CD8-positive, alpha-beta memory T cell (primary cell): ENCODE measurements at places on chromosomes 16 and 17. TPM values are rescaled to one million over a fixed set of nuclear protein-coding genes. Genes with fewer than 3 reads are reported as not detected.

- no peak for DNase-seq
Measured at GRCh38 chr17:17713839-17714238, 32.6 kb downstream of the RAI1 start.

DNA sequence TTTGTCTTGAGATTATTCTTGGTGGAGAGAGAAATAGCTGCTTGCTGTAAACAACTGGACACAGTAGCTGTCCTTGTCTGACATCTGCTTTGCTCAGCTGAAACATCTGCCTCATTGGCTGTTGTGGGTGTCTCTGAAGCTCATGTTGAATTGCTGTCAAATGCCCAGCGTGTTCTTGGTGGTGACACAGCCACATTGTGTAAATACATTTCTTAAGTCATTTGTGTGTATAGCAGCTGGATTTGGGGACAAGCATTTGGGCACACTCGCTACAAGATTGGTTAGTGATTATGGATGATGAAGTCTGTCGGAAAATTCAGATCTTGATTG, 5.3 kb downstream of the FAM234A start:
- no peak for DNase-seq

The C1QTNF1 gene
- not detected for polyA plus RNA-seq

DNA sequence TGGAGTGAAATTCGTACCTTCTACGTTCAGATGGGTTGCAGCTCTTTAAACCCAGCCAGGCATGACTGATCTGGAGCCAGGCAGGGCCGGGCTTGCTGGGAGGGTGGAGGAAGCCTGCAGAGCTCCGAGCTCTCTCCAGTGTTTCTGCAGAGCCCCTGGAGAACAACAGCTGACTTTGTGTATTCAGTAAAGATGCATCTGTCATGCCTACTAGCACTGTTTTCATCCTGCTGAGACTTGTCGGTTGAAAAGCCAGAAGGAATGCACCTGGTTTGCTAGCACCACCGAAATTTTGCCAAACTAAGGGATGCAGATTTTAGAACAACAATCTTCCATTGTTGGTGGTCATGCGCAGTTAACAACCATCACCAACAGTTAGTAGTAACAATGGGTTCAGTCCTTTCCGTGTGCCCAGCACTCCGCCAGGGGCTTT, 22.4 kb upstream of the SCNN1B start:
- DNase-seq, result no peak

GRCh38 chr16:12458591-12459358, 344.9 kb downstream of the CPPED1 start:
- no peak for DNase-seq

DNA sequence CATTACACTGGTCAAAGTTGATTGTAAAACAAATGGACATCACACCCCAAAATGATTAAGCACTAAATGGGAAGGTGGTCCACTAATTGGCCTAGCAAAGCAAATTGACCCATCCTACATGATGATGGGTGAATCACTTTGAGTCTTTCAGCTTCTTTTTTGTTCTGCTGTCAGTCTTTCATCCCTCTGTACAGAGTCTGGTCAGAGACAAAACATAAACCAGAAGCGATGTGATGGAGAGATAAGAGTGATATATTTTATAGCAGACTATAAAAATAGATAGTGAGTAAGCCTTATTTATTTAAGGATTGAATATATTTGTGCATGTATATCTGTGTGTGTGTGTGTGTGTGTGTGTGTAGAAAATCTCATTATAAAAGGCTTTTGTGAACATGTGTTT, 618.4 kb upstream of the SOX9 start:
- DNase-seq, result no peak

DNA sequence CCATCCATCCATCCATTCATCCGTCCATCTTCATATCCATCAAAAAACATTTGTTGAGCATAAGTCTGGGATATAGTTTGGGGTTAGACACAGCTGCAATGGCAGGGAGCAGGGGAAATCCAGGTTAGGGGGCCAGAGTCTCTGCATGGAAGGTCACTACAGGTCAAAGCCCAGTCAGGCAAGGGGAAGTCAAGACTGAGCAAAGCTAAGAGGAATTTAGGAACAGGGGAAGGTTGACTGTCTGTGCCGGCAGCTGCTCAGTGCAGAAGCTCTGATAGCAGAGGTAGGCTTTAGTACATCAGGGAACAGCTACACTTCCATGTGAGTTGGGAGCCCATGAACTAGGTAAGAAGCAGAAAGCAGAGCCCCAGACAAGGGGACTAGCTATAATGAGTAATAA, 68.1 kb downstream of the IRF8 start:
- no peak for DNase-seq

GRCh38 chr16:80932708-80933095, 74.0 kb downstream of the CMC2 start:
- DNase-seq, result no peak

GRCh38 chr16:11152677-11153331, 103.2 kb downstream of the SOCS1 start:
- DNase-seq, result no peak

The HS3ST3B1 gene
- polyA plus RNA-seq, result 11.0 TPM

The IRX3 gene
- polyA plus RNA-seq, result not detected

GRCh38 chr16:77788181-77789084, at the start of gene VAT1L:
Gene VAT1L, plus strand, starts transcription at chr16:77788564. Its CDS starts 119 bp downstream, at chr16:77788683.
- no peak for DNase-seq

DNA sequence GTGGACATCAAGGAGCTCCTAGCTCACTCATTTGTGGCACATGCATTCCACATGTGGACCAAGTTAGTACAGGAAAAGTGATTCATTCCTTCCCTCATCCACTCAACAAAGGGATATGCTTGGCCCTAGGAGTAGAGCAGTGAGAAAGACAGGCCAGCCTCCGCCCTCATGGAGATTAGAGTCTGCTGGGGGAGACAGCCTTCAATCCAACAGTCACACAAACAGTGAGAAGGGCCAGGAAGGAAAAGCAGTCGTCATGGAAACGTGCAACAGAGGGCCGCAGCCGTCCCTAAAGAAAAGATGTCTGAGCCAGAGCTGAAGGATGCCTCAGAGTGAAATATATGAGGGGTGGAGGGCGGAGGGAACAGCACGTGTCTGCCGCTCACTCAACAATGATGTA, 109.9 kb downstream of the VPS53 start:
- DNase-seq, result no peak

GRCh38 chr17:39782481-39782880, 44.7 kb downstream of the GRB7 start:
- DNase-seq, result no peak

GRCh38 chr16:10114409-10114808, 67.8 kb downstream of the GRIN2A start:
- DNase-seq, result no peak

GRCh38 chr16:81601601-81602255, 157.1 kb downstream of the CMIP start:
- no peak for DNase-seq

GRCh38 chr17:36602924-36603384, 1.6 kb downstream of the MRM1 start:
- DNase-seq, result peak; percentile 68

The CMTM2 gene
- polyA plus RNA-seq, result not detected
